Aorta (tissue), 5 donors: ENCODE measurements at places on chromosomes 2 and 18. TPM values are rescaled to one million over a fixed set of nuclear protein-coding genes. Genes with fewer than 3 reads are reported as not detected.

DNA sequence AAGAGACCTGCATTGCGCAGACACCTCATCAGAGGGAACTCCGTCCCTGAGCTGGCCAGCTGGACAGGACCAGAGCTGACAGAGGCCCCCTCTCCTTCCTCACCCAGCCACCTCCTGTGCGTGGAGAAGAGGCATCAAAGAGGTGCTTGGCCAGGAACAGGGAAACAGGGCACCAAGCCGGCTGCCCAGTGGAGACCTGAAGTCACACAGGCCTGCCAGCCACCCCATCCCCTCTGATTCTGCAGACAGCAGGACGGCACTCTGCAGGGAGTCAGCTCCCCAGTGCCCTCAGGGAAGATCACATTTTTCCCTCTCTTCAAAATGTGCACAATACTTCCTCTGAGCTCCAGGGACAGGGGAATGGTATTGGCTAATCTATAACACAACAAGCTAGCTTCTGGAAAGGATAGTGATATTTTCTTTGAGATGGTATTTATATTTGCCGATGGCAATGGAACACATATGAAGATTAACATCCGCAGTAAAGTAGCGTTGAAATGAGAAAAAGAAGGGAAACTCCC lies 30.5 kb downstream of the SLC1A4 start:
- DNase-seq: no peak

The GALNT5 gene
- 0.90 TPM for polyA plus RNA-seq

GRCh38 chr2:23078784-23079434 lies 306.1 kb upstream of the KLHL29 start:
- no peak for DNase-seq

The SLC16A14 gene
- 0.13 TPM for polyA plus RNA-seq

DNA sequence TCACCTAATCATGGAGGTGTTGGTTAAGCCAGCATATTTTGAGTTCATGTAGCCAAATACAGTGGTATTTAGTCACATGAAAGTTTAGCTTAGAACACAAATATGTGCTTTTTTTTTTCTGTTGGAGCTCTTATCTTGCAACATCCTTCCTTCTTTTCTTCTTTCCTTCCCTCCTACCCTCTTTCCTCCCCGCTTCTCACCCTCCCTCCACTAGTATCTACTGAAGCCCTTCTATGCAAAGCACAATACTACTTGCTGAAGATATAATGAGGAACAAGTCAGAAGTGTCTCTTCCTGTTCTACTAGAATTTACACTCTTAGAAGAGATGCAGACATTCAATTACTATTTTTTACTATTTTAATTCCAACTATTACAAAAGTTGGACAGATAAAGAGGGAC lies 105.0 kb upstream of the ITGA4 start:
- no peak for DNase-seq

DNA sequence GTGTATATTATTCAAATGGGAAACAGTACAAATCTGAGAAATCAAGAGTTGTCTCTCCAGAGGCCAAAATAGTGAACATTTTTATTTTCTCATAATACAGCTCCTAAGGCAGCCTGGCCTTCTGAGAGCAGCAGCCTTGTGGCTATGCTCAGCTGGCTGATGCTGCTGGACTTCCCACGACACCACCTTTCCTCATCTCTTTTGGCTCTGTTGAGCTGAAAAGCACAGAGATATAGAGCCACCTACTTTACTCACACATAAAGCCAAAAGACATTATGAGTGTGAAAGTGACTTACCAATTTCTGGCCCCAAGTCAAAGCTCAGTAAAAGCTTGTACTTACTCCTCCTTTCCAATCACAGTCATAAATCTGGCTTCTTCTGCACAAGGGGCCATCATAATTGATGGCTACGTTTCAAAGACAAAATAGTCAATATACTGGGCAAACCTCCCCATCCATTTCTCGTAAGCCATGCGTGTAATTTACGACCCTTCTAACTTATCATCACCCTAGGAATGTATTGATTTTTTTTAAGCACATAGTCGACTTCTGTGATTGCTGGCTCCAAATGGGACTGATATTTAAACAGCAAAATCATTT lies 18.6 kb upstream of the REG3A start:
- DNase-seq: no peak

The IL36B gene
- polyA plus RNA-seq: not detected

GRCh38 chr18:22186484-22186971 lies 17.1 kb downstream of the GATA6 start:
- DNase-seq: peak; percentile 43

DNA sequence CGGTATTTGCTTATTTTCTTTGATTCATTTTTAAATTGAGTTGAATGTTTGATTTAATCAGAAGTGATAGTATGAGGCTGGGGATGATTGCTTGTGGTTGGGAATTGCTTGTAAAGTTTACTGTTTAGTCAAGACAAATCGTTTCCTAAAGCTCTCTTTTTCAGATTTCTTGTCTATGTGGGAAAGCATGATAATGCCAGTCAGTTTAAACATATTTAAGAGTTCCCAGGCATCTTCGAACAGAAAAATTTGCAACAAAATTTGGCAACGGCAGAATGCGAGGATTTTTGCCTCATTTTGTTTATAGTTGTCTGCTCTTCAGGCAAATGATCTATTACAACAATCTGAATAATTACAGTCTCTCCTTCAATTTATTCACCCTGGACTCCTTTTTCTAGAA lies 22.5 kb downstream of the EPAS1 start:
- DNase-seq: no peak

GRCh38 chr2:161381546-161381945 lies 34.6 kb upstream of the TBR1 start:
- DNase-seq: no peak

- no peak for DNase-seq
These were observed 364.1 kb downstream of the SETBP1 start for GRCh38 chr18:45044787-45045186.

DNA sequence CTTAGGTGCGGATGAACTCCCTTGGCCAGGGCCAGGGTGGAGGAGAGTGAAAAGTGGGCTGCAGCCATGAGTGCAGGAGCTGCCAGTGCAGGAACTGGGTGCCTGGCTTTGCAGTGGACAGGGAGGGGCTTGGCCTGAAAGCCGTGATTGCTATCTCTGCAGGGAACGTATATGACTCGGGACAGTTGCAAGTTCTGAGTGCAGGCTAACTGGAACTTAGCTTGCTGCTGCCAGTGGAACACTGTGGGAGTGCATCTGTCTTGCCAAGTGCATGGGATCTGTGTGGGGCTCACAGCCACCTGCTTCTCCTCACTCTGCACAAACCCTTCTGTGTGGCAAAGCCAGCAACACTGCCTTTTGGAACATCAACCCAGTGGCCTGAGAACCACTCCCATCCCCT lies 36.9 kb downstream of the FLACC1 start:
- DNase-seq: no peak

DNA sequence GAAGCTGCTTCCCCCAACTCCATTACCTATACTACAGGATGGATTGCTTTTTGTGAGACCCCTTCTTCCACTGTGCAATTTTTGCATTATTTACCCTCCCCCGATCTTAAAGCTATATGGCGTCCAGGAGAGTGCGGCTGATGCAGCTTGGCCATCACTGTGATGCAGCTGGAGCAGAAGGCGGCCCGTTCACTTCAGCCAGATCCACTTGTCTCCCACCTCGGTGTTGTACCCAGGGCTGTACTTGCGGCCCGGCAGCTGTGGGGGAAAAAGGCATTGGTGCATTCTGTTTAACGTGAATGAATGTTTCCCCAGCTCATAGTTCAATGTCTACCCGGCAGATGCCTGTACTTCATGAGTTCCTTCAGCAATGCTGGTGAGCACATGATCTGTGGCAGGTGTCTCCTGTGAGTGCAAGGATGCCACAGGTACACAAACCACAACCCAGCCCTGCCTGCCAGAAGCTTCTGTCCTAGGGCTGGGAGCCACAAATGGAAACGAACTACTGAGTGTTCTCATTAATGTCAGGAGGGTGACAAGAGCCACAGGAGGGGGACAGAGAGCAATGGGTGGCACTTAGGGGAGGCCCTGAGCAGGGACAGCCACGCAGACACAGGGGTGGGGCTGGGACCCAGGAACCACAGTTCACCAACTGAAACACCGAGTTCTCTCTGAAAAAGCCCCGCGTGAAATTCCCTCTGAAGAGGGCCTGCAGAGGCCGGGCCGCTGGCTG lies 64.0 kb downstream of the NDUFA10 start:
- DNase-seq: peak; percentile 63

The DHX57 gene
- polyA plus RNA-seq: 2.5 TPM

DNA sequence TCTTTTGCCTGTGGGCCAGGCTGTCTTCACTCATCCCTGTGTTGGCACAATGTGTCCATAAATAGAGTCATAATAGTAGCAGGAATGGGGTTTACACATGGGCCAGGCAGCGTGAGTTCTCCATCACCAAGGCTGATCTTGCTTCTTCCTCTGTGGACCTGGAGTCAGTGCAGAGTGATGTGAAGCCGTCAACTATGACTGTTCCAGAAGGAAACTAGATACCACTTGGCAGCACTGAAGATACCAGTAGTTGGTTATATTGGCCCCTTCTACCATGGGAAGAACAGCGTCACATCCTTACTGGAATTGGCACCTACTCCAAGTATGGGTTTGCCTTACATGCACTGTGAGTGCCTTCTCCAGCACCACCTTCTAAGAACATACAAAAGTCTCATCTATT lies 30.2 kb downstream of the COPS8 start:
- no peak for DNase-seq

- DNase-seq: no peak
These were observed 78.5 kb upstream of the STK17B start for GRCh38 chr2:196249860-196250259.

GRCh38 chr2:101360232-101360631 lies 27.1 kb downstream of the CREG2 start:
- DNase-seq: no peak
